Activated T-cell treated with anti-CD3 and anti-CD28 coated beads, Interleukin-2, amount 50 U/mL, for 24 hours (primary cell): ENCODE measurements at places on chromosomes 2 and 18.

DNA sequence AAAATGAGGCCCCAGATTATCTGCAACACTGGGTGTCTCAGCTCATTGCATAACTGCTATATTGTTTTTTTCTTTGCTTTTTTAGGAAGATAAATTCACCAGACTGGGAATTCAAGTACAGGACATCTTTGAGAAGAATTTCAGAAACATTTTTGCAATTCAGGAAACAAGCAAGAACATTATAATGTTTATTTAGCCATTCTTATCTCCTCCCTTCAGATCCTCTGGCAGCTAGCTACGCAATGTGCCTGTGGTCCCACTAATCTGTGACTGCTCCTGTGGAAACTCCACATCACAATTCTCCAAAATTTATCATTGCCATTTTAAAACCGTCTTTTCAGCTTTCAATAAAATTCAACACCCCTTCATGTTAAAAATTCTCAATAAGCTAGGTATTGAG is 126.8 kb downstream of the SP100 start:
- no peak for DNase-seq

DNA sequence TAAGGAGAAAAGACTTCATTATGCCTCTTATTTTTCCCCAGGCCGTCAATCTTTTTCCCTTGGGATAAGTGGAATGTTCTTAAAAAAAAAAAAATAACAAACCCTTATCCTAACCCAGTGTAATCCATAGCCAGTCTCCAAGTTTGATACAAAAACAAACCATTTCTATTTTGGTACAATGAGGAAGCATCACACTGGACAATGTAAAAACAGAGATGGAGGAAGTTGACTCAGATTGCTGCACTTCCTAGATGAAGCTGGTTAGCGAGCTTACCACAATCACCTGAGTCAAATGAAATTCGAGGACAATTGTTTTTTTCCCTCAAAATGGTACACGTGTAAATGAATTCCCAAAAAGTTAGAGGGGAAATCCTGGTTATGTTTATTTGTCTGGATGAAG is 259.7 kb downstream of the TCF4 start:
- no peak for DNase-seq

DNA sequence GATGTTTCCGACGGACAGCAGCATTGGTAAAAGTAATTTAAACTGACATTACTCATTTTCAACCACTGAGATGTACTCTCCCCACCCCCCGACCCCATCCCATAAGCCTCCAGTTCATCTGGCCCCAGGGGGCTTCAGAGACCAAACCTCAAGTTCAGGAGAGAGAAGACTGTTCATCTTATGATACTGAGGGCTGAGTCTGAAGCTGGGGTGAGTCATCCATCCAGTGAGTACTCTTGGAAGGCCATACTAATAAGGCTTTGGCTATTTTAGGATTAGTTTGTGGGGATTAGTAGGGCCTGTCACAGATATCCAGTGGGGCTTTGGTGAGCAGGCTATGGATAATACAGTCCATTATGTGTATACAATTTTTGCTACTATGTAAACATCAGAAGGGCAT is 125.3 kb upstream of the APCDD1 start:
- no peak for DNase-seq

DNA sequence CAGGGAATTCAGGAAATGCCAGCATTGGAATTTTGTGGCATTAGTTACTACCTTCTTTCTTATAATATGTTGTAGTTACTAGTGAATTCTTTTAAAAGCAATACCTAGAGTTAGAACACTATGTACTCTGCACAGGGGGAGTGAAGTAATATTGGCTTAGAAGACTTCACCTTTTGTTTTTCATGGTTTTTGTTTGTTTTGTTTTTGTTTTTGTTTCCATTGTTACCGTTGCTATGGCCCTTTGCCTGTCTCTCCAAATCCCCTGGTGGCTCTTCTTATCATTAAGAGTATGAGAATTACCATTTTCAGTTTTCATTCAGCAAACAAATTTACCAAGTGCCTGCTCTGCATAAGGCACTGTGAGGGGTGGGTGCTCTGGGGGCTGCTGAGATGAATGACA is 160.1 kb downstream of the HAUS1 start:
- DNase-seq = no peak

DNA sequence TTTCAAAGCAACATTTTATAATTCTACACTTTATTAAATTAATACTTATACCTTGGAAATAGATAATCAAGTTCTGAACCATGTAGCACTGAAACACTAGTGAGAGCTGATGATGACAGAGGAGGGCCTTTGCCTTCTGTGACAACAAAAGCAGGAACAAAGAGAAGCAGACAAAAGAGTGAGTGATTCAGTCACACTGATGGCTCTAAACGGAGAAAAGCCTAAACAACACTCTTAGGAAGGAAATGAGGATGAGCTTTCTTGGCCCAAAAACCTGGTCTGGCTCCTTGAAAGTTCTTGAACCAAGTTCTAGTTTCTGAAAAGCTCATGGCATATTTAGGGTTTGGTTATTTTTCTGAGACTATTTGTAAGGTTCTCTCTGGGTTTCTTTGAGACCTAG is 271.9 kb downstream of the DPP10 start:
- no peak for DNase-seq

DNA sequence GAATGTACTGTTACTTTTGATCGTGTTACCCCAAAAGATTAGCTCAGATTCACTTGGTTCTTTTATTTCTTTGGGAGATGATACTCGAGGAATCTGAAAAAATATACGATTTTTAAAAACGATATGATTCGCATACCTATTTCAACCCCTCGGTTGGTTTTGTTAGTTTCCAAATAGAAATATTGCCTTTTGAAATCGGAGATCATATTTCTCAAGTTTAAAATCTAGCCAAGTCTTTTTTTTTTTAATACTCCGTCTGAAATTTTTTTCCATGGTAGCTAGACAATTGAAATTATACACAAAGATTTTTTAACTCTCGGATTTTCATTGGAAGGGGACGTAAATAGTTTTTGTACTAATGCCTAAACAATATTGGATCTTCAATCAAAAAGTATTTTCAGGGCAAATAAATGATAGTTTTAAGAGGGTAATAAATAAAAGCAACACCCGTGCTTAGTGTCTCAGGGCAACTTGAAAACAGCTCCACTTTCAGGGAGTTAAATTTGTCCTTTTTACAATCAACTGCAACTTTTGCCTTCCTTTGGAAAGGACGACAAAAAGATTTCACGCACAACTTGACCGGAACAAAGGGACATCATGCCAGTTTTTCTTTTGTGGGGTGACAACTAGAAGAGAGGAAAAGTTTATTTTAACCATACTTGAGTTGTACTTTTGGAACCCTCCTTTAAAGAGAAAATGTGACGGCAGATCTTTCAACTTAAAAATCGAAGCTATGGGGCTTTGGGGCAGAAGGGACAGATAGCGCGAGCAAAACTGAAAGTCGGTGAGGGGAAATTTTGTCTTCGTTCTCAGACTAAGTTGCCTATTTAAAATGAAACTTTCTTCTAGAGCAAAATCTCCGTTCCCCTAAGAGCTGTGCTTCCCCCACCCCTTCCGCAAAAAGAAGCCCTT is 5.8 kb upstream of the ONECUT2 start:
- DNase-seq = no peak

DNA sequence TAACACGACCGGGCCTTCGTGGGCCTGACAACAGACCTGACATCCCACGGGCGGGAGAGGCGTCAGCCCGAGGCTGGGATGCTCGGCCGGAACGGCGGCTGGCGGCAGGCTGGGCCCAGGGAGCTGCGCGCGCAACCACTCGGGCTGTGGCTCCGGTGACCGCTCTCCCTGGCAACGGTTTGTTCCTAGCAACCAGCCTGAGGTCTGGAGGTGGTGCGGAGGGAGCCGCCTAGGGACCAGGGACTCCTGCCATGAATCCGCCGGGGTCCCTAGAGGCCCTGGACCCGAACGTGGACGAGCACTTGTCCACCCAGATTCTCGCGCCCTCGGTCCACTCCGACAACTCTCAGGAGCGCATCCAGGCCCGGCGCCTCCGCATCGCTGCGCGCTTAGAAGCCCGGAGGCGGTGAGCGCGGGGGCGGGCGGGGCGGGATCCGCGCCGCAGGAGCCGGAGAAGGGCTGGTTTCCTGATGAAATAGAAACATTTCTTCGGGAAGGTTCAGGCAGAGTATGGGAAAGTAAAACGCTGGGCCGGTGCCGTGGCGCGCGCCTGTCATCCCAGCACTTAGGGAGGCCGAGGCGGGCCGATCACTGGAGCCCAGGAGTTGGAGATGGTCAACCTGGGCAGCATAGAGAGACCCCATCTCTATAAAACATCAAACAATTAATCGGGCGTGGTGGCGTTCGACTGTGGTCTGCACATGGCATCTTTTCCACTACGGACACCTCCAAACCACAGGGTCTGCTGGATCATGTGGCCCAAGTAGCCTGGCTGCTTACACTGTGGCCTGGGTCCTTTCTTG is at the start of gene DRC1:
Gene DRC1, plus strand, starts transcription at position 182 of the 803 bp plus-strand sequence. Its CDS starts 70 bp downstream, at position 252.
- peak; percentile 34 for DNase-seq

GRCh38 chr2:193371200-193371599 is 1176.5 kb upstream of the TMEFF2 start:
- no peak for DNase-seq

DNA sequence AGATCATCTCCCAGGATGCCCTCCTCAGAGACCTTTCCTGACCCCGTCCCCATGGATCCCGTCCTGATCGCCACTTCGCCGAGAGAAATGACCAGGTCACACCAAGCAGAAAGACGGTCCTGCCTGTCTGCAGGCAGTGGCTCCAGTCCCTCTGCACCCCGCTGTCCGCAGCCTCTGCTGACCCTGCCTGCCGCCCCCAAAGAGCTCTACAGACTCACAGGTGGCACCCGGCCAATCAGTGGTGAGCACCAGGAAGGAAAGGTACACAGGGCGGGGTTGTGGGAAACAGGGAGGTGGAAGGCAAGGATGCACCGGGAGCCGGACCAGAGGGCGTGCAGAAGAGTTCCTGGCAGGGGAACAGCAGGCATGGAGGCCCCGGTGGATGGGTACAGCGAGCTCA is 94.8 kb downstream of the NDUFA10 start:
- DNase-seq = peak; percentile 18

DNA sequence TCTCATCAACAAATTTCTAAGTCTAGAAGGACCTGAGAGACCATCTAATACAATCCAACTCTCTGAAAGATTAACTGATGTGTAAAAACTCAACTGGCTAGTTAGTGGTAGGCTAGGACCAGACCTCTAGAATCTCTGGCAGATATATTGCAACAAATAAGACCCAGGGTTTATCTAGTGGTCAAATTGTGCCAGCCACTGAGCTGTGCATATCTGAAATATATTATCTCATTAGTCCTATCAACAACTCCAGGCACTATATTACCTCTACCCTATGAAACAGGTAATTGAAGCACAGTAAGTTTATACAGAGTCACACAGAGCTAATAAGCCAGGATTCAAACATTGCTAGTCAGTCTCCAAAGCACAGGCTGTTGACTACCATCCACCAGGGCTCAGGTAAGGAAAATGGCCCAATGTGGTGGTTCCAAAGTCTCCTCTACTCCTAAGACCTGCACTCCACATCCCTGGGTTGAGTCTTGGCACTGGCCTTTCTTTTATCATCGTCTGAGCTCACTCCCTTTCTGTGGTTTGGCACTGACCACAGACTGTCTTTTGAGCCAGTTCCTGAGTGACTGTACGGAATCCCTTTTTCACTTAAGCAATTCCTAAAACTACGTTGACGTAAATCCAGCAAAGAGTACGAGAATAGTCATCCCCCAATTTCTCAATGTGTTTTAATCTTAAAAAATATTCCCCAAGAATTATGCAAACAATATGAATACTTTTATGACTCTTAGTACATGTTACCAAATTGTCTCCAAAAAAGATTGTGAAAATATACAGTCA is 11.9 kb upstream of the PID1 start:
- no peak for DNase-seq

DNA sequence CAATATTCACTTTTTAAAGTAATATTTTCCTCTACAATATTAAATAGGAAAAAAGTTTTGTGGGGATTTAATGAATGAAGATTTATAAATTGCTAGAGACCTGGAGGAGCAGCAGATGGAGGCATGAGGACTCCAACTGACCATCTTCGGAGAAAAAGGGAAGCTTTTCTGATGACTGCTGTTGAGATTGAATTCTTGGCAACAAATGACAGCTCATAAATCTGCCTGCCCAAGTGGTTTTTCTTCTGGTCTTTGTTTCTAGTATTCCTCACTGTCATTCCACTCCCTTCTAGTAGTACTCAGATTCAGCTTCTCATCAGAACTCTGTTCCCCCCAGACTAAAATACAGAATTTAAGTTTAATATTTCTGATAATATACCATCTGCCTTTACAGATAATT is 157.0 kb downstream of the EML6 start:
- no peak for DNase-seq

DNA sequence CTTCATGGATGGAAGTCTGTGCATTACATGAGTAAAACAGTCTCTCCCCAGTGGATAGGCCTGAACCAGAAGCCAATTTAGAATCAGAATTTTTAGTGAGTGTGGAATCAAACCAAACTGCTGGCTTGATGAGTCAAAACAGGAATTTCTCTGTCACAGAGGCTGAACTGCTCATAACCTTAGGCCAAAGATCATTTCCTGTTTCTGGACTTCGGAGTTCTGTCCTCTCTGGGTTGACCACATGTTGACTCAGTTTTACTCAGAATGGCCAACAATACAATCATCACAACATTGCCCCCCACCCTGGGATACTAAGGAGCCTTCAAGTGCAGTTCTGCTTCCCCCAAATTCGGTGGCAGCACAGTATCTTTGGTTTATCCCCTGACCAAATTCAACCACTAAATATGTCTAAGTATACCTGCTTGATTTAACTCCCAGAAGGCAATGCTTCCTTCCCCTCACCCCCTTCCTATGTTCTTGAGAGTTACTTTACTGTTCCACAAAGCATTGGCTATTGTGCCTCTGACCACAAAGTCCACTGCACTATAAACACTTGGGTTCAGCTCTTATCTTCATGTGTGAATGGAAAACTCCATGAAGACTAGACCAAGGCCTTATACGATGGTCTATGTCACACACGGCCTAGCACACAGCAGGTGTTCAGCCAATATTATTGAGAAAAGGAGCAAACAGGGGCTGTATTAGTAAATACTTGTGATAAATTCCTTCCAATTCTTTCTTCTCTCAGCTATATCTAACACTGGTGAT is 67.8 kb downstream of the NXPH2 start:
- DNase-seq = no peak

- DNase-seq = no peak
Measured at GRCh38 chr2:103284750-103285149, 522.9 kb downstream of the TMEM182 start.

GRCh38 chr2:47014564-47015051 is 99.0 kb upstream of the MCFD2 start:
- DNase-seq = no peak
